ENCODE measurements at places on chromosomes 6 and 20.

- DNase-seq = no peak
Observed at GRCh38 chr6:92587525-92587924, 831.8 kb downstream of the EPHA7 start.

GRCh38 chr6:12595161-12595811 is 121.3 kb upstream of the PHACTR1 start:
- DNase-seq = no peak

DNA sequence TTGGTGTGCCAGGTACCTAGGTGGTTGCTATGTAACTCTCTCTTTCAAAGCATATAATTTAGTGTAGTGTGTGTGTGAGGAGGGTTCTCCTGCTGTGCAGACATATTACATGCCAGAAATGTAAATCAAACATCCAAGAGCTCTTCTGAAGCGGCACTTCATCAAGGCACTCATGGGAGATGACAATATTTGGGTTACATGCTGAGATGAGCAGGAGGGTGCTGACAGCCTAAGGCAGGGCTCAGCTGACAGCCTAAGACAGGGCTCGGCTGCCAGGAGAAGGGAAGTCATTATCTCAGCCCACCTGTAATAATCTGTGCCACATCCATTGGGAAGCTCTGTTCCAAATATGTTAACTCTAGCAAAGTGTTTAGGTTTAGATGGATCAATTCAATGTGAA is 39.1 kb downstream of the ADGRF5 start:
- DNase-seq = no peak

DNA sequence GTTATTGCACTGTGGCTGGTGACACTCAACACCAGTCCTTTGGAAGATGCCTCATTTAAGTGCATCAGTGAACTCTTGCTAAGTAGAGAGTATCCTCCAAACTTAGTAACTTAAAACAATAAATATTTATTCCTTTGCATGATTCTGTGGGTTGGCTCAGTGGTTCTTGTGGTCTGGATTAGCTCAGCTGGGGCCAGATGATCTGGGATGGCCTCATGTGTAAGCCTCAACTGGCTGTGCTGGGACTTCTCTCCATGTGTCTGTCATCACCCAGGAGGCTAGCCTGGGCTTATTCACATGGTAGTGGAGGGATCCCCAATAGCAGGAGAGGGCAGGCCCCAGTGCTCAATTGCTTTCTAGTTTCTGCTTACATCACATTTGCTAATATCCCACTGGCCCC is 8.3 kb downstream of the LRRN4 start:
- no peak for DNase-seq

DNA sequence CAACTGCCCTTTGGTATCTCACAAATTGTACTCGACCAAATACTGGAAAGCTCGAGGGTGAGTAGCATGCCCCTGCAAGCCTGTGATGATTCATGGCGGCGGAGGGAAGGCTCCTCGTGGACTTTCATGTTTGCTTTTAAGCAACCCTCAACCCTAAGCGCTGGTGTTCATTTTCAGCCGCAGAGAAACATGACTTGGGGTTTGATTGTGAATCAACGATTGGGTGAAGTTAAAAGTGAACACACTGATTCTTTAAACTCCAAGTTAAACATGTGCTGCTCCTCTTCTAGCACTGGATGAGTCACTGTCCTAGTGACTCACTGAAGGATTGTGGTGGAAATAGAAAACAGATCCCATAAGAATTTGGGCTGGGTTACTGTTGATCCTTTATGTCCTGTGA is 8.3 kb downstream of the CD109 start:
- no peak for DNase-seq

GRCh38 chr6:19554356-19555225 is 282.6 kb upstream of the ID4 start:
- no peak for DNase-seq

Measured in GM19239 (cell line).